Stimulated activated CD4-positive, alpha-beta T cell treated with anti-CD3 and anti-CD28 coated beads, TNF-alpha, amount 100 ng/mL, for 48 hours (primary cell): ENCODE measurements at places on chromosomes 4 and X.

- DNase-seq = no peak
Observed at GRCh38 chrX:134661295-134661694, 3.0 kb upstream of the PLAC1 start.

DNA sequence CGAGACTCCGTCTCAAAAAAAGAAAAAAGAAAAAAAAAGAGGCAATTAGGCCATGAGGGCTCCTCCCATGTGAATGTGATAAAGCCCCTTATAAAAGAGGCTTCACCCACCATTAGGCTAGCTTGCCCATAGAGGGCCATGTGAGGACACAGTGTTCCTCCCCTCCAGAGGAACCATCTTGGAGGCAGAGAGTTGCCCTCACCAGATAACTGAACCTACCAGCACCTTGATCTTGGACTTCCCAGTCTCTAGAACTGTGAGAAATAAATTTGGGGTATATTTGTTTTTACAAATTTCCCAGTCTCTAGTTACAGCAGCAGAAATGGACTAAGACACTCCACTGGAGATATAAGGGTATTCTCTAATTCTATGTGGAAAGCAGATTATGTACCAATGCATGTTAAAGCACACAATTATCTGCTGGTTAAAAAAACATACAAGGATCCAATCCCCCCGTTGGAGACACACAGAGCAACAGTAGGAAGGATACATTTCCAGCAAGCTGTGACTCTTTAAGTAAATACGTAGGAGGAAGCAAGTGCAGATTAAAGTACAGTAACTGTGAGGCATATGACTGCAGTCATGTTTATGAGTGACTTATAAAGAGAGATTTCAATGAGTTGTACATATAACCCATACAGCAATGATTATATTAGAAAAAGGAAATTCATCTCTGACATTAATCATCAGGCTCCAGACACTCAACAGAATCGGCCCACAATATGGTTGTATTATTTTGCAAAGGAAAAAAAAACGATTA, 21.4 kb downstream of the SH3RF1 start:
- no peak for DNase-seq

- no peak for DNase-seq
Observed at GRCh38 chrX:2645563-2645962, 45.5 kb upstream of the CD99 start.

GRCh38 chrX:80879143-80879542, 69.5 kb upstream of the BRWD3 start:
- DNase-seq = no peak

GRCh38 chrX:154376774-154377173, 2.3 kb upstream of the EMD start:
- DNase-seq = no peak
